ENCODE measurements at places on chromosomes 3 and 15.

DNA sequence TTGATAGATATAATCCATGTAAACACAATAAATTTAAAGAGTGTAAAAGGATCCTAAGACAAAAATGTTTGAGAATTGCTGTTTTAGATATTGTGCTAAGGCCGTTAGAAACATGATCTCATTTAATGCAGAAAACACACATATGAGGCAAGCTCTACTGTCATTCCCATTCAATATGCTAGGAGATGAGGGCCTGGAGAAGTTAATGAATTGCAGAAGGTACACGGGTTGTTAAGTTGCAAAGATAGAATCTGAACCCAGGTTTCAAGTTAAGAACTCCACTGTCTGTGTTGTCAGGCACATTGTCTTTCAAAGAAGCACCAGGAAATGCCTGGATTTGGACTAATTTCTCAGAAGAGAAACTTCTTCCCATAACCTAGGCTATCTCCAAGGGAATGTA, 65.1 kb upstream of the SAMMSON start:
- no peak for DNase-seq

DNA sequence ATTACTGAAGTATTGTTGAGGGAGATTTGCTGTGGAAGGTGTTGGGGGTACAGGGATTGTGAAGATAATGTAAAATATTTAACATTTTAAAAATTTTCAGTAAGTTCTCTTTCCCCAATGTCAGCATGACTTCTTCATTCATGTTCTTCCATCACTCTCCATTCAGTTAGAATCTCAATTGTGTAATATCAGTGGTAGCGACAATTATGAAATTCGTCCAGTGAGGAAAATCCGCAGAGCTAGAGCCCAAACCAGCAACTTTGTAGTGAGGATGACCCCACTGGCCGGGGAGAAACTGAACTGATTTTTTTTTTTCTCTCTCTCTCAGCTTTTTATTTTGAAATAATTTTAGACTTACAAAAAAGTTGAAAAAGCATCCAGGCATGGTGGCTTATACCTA, 171.7 kb downstream of the PGPEP1L start:
- no peak for DNase-seq

- no peak for DNase-seq
Observed at GRCh38 chr3:113634782-113635474, 61.5 kb downstream of the USF3 start.

DNA sequence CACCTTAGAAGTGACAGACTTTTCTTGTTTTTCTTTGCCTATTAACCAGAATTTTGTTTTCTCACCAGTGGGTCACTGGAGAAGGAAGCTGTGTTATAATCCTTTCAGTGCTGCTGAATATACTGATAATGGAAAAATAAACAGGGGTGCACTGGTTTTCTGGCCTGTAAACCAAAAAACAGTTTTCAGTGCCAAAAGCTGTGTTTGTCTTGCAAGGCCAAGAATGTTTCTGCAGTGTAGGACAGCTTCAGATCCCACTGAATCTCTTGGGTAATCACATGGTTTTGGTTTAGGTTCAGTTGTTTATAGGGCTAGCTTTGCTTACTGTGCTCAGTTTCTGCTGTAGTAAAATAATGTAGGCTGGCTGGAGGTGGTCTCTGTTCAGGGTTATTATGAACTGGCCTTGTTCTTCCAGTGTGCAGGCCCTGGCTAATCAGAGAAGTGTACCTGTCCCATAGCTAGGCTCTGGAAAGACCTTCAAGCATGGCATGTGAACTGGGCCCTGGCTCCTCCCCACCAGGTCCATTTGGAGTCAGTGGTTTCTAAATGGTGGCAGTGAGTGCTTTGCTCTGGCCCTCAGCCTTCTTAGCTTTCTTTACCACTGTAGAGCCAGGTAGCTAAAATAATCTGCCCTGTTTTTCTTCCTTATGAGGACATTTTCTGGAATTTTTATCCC, 18.7 kb downstream of the PDE8A start:
- DNase-seq = no peak

DNA sequence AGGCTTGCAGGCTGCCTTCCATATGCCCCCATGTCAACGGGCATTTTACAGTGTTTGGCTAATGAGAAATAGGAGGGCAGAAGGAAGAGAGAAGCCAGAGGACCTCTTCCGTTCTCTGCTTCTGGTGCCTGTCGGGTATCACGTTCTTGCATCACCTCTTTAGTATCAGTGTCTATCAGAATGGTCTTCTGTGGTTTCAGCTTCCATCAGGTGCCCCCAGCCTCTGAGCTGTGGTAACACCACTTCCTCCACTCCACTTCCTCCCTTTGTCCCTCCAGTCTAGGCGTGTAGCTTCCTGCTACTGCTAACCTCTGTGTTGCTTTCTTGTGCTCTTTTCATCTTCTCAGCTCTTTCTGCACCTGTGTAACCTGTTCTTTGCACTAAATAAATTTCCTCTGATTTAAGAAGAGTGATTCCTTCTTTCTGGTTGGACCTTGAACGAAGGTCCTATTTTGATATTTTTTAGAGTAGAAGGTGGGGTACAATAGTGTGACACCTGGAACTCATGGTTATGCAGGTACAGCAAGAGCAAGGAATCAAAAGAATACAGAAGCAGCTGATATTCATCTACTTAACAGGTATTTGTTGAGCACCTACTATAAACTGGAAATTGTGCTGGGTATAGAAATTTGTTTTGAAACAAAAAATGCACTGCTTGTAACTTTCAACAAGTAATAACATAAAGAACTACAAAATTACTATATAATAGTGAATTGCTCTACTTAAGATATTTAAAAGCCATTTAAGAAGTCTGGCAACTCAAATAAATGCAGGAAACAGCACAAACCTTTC, 27.4 kb upstream of the FOXB1 start:
- DNase-seq = peak; percentile 74

DNA sequence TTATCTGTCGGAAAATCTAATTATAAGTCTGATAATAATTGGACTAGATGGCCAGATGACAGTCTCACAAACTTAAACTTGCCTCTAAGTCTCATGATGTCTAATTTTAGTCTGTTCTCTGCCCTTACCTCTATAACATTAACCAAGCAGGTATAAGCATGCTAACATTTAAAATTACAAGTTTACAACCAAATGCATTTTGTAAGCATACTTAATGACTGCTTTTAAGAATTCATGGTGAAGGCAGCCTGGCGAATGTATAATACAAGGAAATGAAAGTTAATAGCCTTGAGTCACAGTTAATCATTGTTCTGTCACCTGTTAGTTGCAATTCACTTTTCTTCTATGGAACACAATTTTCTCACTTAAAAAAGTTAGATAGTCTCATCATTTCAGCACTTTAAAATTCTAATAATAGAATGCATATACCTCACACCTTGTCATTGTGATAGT, 16.5 kb downstream of the BCHE start:
- no peak for DNase-seq

DNA sequence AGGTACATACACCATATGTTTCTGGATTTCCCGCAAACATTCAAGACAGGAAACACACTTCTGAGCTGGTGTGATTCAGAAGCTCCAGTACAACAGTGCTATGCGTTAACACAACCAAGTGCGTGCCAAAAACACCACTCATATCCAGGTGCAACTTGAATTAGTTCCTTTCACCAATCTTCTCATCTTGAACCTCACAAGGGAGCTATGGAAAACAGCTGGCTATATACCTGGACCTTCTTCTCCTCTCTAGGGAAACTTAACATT, 31.3 kb downstream of the SUSD5 start:
- no peak for DNase-seq

DNA sequence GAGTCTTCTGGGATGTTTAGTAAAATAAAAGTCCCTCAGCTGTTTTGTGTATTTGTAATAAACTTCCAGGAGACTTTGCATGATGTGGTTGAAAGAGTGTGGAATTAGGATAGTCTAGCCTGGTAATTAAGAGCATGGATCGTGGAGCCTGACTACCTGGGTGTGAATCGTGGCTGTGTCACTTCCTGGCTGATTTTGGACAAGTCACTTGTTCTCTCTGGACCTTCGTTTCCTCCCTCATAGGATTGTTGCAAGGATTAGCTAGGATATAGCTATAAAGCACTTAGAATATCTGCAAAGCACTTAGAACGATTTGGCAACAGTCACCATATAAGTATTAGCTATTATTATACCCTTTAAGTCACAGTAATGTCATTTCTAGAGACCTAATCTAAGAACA, 40.2 kb downstream of the SLMAP start:
- DNase-seq = no peak

- DNase-seq = no peak
Observed at GRCh38 chr15:60208709-60209108, 189.1 kb downstream of the ANXA2 start.

- DNase-seq = peak; percentile 23
Observed at GRCh38 chr15:76866716-76867321, 38.3 kb downstream of the SCAPER start.

DNA sequence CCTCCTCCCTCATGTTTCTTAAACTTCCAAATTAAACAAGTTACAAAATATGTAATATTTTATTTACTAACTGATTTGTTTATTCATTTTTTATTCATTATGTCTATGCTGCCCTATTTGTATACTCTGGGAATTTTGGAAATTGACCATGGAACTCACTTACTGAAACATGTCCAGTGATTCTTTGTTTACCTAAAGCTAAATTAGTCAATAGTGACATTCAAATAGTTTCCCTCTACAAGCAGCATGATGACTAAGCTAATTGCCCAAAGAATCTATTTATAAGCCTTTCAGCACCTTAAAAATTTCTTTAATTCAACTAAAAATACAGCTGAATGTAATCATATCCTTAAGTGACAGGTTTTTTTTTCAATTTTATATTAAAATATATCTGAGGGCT, 437.7 kb downstream of the SI start:
- no peak for DNase-seq

- DNase-seq = no peak
Observed at GRCh38 chr15:86079508-86080266, at the start of gene AGBL1. TSS of gene AGBL1 (plus strand) at chr15:86079871.

DNA sequence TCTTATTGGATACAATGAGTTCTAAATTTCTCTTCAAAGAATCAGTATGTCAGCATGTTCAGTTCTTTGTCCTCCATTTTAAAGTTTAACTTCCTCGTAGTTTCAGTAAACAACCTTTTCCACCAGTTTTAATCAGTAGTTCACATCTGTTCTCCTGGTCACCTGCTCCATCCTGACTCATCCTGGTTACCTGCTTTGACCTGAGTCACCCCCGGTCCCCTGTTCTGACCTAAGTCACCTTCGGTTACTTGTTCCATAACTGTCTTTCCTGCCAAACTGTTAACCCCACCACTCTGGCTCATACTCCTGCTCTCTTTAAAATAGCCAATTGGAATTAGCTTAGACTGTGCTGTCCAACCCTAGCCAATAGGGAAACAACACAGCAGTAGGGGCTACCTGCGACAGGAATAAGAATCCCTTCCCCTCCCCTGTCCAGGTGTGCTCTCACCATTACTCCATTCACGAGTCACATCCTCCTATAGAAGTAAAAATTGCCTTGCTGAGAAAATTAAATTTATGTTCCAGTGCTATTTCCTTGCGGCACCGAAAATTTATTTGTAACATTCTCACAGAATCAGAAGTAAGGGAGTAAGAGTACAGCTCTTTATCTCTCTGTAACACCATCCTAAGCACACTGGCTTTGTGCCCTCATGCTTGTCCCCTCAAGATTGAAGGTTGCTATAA, 23.8 kb downstream of the TRANK1 start:
- no peak for DNase-seq

DNA sequence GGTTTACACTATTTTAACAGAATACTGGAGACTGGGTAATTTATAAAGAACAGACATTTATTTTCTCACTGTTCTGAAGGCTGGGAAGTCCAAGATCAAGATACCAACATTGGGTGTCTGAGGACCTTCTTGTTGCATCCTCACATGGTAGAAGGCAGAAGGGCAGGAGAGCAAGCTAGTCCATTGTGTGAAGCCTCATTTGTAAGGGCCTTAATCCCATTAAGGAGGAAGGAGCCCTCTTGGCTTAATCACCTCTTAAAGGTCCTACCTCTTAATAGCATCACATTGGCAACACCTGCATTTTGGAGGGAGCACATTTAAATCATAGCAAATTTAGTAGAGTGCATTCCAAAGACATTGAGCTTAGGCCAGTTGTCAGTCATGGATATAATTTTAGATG, 26.2 kb downstream of the UBE2Q2 start:
- DNase-seq = no peak

- DNase-seq = no peak
Observed at GRCh38 chr3:60553144-60553543, 698.1 kb downstream of the FHIT start.

DNA sequence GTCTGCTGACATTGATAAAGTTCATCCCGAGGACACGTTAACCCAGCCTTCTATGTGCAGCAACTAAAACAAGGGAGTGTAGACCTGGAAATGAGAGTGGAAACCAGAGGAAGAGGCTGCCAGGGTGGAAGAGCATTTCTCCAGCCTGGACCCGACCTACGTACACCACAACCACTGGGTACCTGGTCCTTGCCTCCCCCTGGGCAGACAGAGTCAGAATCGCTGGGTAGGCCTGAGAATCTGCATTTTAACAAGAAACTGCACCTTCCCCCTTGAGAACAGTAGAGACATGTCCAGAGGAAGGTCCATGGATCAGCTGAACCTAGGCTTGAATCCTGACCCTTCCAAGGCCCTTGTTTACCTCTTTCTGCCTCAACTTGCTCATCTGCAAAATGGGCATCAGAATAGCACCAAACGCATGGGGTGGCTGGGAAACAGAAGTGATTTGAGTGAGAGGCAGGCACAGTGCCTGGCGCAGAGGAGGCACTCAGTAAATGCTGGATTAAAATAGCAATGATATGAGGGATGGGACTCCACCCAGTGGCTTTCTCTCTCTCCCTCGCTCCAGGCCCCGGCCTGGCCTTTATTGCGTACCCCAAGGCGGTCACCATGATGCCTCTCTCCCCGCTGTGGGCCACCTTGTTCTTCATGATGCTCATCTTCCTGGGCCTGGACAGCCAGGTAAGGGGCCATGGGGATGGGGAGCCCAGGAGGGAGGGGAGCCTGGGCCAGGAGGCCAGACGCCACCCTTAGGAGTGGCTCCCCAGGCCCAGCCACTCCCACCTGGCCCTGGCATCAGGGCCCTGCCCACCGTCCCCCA, 66.9 kb upstream of the SLC6A1 start:
- no peak for DNase-seq

- no peak for DNase-seq
Observed at GRCh38 chr3:19229086-19229485, 80.8 kb downstream of the KCNH8 start.

DNA sequence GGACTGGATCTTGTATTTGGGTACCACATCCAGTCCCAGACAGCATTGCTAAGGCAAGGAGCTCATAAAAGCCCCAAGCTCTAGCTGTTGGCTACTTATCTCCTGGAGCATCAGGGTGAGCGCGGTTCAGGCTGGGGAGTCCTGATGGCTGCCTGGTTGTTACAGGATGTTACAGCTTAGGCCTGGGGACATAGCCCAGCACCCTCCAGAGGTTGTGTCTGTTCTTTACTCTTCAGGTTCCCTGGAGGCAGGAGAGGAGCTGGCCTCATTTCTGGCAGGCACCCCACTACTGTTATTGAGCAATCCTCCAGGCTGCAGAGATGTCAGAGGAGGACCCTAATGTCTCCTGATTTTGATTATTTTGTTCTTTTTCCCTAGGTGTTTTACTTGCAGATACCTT, 26.6 kb downstream of the APBA2 start:
- no peak for DNase-seq

GRCh38 chr3:43096761-43097160, 9.1 kb downstream of the POMGNT2 start:
- no peak for DNase-seq

Data from CD4-positive, alpha-beta T cell treated with Interleukin-21 for 1 hour (primary cell).